ENCODE measurements at places on chromosomes 6 and 20.

DNA sequence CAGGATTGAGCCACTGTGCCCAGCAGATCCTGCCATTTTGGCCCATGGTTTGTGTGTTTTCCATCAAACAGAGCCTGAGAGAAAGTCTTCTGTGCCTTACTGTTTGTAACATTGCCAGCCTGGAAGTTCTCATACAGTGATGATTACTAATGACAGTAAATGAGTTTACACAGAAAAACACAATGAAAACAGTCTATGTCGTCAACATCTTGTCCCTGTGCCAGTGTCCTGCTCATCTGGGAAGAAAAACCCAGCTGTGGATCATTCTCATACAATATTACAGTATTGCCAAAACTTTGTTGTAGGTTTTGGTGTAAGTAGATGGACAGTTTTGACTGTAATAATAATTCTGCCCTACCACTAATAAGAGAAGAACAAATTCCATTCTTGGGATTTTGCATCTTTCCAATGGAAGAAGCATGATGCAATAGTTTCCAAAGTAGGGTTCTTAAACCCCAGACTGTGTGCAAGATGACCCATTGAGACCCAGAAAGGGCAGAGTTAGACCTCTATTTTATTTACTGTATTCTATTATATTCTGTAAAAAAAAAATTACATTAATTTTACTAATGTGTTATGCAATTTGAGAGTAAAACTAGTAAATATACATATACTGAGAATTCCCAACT, 135.0 kb upstream of the JARID2 start:
- no peak for DNase-seq

DNA sequence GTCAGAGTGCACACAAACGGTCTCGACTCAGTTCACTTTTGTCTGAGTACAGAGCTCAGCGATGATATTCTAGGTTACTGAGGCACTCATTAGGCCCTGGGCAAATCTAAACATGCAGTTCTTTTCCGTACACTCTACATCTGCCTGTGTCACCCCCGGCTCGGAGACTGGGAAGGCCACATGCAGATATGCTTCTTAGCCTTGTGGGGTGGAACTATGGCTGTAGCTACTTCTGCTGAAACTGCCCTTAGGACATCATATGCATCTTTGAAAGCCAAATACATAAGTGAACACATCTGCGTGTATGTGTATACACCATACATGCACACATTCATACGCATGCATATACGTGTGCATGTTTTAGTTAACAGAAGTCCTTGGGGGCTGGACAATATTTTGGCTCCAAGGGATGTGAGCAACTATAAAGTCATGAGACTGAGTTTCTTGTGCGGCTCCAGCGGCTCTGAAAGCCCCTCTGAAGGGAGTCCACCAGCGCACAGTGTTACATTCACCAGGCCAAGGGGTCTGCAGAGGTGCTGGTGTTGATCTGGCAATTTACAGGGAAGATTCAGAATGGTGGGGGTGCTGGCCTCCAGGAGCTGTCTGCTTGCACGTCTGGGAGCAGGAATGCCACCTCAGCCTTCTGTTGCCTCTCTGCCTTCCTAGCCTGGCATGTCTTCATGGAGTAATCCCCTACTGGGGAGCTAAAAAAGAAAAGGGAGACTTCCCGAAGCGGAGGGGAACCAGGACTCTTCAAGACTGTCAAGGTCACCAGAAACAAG, 31.6 kb downstream of the PSMG4 start:
- DNase-seq = no peak

DNA sequence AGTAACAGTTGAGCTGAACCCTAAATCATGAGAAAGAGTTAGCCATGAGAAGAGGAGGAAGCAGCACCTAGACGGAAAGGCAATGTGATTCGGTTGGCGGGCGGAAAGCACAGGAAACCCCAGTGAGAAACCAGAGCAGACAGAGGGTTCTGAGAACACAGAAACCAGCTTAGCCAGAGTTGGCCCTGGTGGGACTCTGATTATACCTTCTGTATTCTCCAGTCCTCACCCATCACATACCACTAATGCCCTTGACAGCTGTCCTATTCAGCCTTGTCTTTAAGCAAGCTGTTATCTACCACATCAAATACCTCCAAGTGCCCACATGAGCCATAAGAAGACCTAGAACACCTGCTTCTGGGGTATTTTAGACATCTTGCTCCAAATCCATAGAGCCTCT, 58.9 kb upstream of the LRRC1 start:
- no peak for DNase-seq

DNA sequence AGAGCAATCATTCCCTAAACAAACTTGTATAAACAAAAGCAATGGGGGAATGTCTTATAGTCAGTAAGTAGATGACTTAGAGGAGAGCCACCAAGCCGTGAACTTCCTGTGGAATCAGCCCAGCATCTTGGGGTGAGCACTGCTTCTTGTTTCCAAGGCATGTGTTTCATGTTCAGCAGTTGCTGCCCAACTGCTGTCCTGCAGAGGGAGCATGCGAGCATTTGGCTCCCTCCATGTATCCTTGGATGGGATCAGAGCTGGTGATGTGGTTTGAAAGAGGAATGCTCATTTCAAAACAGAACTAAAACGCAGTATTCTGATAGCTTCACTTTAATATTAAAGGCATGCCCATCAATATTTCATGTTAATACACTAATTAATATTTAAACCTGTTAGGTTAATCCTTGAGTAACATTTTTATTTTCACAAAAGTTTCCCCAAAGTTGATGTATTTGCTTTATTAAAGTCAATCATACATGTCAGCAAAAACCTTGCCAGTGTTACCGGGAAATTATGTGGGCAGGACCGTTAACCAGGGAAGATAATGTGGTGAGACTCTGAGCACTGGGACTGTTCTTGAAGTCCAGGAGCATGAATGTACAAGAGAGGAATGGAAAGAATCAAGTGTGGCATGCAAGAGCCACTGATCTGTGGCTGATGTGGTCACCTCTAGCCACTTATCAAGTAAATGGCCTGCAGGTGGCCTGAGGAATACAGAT, 172.1 kb upstream of the GGTLC1 start:
- peak; percentile 86 for DNase-seq

GRCh38 chr6:69933239-69933638, 66.9 kb downstream of the COL19A1 start:
- no peak for DNase-seq

GRCh38 chr6:96659084-96659845, 96.3 kb downstream of the FHL5 start:
- DNase-seq = no peak

- no peak for DNase-seq
Measured at GRCh38 chr20:31663838-31664695, 26.4 kb downstream of the COX4I2 start.

DNA sequence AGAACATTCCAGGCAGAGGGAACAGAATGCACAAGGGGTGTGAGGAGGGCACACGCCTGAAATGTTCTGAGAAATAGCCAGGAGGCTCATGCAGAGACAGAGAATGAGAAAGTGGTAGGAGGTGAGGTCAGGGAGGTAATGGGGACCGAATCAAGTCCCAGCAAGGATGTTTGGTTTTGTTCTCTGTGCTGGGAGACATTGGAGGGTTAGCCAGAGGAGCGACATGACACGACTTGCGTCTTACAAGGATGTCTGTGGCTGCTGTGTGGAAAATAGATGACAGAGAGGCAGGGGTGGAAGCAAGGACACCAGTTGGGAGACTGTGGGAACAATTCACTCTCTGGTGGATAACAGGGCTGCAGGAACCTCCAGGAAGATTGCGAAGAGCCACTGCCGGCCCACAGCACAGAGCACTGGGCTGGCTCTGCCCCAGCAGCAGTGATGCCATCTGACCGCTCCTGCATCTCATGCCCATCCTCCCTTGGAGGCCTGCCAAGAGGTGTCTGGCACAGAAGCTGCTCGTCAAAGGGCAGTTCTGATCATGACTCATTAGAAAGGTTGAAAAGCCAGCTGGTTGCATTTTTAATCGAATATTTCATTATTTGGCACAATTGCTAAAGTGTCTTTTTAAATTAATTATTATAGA, 57.7 kb upstream of the CD83 start:
- DNase-seq = no peak

- peak; percentile 92 for DNase-seq
Measured at GRCh38 chr6:148611213-148611612, 135.6 kb upstream of the UST start.

- DNase-seq = no peak
Measured at GRCh38 chr6:22904431-22904830, 335.1 kb downstream of the HDGFL1 start.
